ENCODE measurements at places on chromosomes 4 and X.

GRCh38 chr4:20592663-20593062, 107.6 kb upstream of the PACRGL start:
- DNase-seq = no peak

GRCh38 chr4:43837604-43838003, 611.0 kb downstream of the KCTD8 start:
- DNase-seq = no peak

GRCh38 chrX:40922307-40922706, 162.9 kb upstream of the USP9X start:
- no peak for DNase-seq

GRCh38 chr4:27828843-27829242, 968.2 kb downstream of the STIM2 start:
- DNase-seq = no peak

- no peak for DNase-seq
Observed at GRCh38 chr4:6749340-6750171, 33.0 kb upstream of the KIAA0232 start.

GRCh38 chr4:31908261-31908660, 1188.1 kb downstream of the PCDH7 start:
- DNase-seq = no peak

DNA sequence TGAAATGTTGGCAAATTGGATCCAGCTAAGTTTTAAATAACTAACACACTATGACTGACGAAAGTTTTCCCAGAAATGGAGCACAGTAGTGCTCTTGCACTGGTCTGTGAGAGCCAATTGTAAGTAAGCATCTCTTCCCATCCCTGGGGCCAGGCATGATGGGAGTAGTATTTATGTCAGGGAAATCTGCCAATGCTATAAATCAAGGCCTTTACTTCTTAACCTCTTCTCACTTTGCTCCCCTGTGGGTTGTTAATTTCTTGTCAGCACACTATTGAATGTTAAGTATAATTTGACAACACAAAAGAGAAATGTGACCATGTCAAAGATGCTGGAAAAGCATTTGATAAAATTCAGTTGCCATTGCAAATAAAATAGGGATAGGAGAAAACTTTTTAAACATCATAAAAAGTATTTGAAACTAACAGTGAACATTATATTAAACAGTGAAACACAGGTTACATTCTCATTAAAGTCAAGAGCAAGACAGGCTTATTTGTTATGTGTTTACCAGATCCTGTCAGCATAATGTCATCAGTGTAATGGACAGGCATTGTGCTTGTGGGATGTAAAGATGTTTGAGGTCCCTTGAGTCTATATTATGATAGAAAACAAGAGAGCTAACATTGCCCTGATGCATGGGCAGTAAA, 5.0 kb downstream of the F8A1 start:
- DNase-seq = no peak

DNA sequence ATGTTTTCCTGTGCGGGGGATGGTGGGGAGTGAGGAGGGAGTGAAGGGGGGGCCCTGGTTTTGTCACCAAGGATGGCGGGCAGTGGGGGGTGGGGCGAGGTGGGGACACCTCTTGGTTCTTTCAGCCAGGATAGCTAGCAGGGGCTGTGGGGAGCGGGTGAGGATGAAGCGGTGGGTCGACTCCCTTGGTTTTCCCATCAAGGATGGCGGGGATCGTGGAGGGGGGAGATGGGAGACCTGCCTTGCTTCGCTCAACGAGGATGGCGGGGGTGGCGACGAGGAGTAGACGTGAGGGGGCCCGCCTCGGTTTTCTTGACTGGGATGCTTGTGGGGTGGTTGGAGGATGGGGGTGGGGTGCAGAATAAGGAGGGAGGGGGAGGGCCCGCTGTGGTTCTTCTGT, 643 bp downstream of the FHL1 start:
- DNase-seq = no peak

DNA sequence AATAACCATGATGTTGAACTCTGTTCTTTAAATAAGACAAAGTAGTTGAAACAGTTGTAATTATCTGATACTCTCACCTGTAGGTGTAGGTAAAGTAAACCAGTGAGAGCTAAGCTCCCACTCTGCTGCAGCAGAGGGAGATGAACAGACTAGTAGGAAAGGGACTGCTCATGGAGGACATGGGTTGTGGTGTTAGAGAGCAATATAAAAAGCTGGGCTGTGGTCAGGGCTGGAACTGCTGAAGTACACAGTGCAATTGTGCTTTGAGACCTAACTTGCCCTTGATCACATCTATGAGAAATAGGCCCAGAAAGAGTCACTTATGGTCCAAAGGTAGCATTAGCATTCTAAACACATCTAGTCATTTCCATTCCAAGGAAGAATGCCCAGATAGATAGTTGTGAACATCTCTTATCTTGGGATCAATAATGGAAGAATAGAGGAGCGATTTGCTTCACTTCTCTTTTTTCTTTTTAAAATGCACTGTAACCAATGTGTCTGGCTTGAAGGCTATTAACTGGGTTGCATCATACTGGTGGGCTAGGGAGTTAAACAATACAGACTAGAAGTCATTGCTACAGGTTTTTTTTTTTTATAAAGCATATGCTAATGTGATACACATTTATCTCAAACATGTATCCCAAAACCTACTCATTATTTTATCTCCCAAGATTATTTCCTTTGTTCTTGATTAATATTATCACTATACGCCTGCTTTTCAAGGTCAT, 251.3 kb upstream of the CENPE start:
- no peak for DNase-seq

GRCh38 chr4:130855533-130855932, 1759.6 kb downstream of the C4orf33 start:
- DNase-seq = no peak

- DNase-seq = no peak
Observed at GRCh38 chr4:152359208-152360044, 176.5 kb downstream of the FBXW7 start.

- no peak for DNase-seq
Observed at GRCh38 chr4:53601251-53601764, 10.0 kb upstream of the LNX1 start.

- DNase-seq = no peak
Observed at GRCh38 chrX:12360986-12361598, 222.8 kb downstream of the FRMPD4 start.

GRCh38 chr4:126269106-126269505, 954.4 kb downstream of the FAT4 start:
- DNase-seq = no peak

- no peak for DNase-seq
Observed at GRCh38 chrX:131762802-131763234, 218.9 kb downstream of the OR13H1 start.

GRCh38 chr4:156439576-156440200, 486.0 kb upstream of the CTSO start:
- DNase-seq = no peak

DNA sequence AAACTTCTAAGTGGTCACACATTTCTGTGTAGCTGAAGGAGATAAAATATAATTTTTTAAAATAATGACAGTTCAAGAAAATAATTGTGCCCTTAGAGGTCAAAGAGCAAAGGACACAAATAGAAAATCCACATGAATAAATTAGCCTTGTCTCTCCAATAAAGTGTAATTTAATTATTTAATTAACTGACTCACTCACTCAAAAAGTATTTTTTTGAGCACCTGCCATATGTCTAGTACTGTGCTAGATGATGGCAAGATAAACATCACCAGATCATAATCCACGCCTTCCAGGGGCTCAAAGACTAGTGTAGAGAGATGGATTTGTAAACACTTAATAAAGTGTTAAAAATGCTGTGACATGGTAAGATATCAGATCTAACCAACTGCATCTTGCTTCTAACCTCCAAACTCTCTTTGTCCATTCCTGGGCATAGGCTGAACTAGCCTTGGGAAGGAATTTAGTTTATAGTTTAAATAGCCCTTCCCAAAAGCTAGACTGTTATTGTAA, 112.5 kb downstream of the SCLT1 start:
- DNase-seq = no peak

DNA sequence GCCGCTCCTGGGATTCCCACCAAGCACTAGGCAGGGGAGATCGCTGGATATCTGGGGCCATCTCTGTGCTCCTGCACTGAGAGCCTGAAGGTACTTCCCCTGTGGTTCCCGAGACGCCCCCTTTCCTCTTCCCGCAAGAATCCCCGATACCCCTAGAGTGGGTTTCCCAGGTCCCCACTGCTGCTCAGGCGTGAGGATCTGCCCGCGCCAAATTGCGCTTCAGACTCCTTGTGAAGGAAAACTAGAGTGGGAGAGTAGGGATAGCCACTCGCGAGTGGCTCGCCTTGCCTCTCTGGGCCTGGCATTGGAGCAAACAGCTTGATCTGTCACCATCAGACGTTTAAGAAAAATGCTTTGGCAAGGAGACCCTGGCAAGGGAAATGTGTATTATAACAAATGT, 1.5 kb downstream of the IL1RAPL2 start:
- DNase-seq = no peak

GRCh38 chrX:124860736-124861135, 458.9 kb upstream of the TEX13C start:
- no peak for DNase-seq

GRCh38 chrX:102976286-102976685, 39.2 kb downstream of the RAB40AL start:
- DNase-seq = no peak

DNA sequence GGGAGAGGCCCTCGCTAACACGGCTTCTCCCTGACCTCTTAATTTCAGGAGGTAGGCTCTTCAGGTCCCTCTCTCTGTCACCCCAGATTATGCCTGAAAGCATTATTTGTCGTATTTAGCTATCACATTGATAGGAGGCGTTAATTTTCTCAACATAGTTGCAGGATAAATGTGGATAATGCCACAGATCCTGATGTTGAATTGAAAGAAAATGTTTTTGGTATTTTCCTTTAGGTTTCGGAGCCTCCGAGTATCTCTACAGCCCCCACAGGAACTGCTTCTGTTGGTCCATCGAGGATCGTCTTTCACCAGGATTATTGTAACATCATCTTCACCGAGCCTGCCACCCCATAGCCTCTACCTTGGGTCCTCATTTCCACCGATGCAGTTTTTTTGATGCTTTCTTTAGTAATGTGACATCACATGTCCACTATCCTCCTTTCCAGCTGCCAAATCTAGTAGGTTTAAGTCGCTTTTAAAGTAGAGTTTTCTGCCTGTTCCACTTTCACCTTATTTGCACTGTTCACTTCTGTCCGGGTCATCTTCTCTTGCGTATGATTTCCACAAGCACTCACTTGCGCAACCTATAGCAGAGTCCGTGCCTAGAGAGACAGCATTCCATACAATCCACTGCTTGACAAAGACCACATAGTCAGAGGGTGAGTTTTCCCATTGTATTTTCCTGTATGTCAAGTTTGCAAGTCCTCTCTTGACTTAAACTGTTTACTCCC, 665 bp downstream of the TIGD2 start:
- DNase-seq = no peak

DNA sequence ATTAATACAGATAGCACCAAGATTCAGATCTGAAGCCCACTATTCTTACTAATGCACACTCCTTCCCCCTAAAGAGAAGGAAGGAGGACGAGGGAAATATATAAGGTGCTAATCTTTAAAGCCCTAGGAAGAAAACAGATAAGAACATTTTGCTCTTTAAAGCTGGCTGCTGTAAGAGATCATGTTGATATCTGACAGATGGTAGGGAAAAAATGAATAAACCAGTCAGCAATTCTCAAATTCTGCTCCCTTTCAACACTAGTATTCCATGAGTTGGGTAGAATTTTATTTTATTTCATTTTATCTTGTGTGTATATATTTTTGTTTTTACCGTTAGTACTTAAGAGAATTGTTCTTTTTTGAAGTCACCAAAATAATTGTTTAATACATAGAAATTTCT, 19.2 kb downstream of the OTC start:
- no peak for DNase-seq

GRCh38 chr4:159149666-159150065, 46.8 kb downstream of the RAPGEF2 start:
- DNase-seq = no peak

GRCh38 chr4:41098093-41099048, 116.0 kb downstream of the APBB2 start:
- no peak for DNase-seq

- DNase-seq = no peak
Observed at GRCh38 chr4:105280338-105281123, 133.9 kb downstream of the TET2 start.

- DNase-seq = no peak
Observed at GRCh38 chrX:8749697-8750096, 17.8 kb upstream of the ANOS1 start.

- DNase-seq = peak; percentile 85
Observed at GRCh38 chr4:38310446-38311043, 350.3 kb downstream of the PTTG2 start.

DNA sequence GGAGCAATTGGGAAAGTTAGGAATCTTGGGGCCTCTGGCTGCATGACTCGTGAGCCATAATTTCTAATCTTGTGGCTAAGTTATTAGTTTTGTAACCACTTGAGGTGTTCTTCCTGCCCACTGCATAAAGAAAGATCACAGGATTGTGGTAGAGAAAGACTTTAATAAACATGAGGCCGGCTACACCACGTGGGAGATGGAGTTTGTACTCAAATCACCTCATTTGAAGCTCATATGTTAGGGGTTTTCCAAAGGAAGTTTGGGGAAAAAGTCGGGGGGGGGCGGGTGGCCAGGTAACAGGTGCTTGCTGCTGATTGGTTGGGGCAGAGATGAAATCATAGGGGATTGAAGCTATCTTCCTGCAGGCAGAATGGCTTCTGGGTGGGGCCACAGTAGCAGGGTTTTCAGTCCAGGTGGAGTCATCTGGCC, 287.8 kb downstream of the ZNF674 start:
- peak; percentile 19 for DNase-seq

DNA sequence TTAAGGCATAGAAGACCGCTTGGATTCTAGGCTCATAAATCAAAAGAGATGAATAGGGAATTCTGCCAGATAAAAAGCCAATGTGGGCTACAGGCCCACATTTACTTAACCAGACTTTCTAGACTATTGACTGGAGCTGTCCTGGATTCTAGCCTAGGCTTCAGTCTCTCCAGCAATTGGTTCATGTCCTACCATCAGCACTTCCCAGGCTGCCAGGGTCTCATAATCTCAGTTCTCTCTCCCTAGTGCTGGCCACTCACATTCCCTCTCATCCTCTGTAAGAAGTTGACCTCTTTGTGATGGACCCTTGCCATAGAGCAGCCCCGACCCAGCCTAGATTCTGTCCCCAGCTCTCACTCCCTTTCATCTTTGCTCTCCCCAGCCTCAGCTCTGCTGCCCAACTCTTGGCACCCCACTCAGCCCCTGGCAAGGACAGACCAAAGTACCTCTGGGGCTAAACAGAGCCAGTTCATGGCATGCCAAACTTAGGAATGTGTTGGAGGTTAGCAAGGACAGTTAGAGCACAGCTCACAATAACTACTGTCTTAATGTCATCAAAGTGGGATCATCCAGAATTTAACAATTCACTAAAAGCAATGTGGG, 396.2 kb downstream of the INPP4B start:
- no peak for DNase-seq

DNA sequence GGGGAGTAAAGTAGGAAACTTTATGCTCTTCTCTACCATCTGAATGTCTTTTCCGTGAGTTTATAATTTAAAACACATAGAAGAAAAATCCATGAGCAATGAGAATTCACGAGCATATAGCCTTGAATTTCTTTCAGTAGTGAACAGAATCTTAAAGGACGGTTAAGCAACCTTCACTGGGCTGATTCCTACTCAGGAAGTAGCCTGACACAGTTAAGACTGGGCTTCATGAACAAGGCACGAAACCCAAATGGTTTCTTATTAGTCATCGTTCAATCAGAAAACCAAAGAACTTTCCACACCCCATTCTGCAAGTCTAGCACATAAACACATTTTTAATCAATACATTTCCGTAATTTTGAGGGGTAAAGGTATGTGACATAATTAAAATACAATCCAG, 95.8 kb downstream of the SH3KBP1 start:
- peak; percentile 57 for DNase-seq

Data from CD4-positive, alpha-beta T cell treated with Interleukin-2 at 100 ng/mL for 4 hours (primary cell).